ENCODE measurements at places on chromosomes 1 and 21.

DNA sequence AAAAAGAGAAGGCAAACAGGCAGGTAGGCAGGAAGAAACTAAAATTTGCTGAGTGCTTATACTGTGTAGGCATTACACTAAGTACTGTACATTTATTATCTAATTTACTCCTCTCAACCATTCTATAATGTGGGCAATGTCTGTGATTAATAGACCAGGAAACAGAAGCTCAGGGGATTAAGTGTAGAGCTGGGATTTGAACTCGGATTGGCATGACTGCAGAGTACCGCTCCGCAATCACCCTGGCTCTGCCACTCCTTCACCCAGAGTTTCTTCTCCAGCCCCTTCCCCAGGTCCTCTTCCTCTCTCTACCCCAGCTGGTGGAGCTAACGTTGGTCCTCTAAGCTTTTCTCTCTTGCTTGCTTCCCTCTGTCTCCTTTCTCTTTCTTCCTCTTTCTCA lies 11.5 kb upstream of the S100A2 start:
- no peak for DNase-seq

DNA sequence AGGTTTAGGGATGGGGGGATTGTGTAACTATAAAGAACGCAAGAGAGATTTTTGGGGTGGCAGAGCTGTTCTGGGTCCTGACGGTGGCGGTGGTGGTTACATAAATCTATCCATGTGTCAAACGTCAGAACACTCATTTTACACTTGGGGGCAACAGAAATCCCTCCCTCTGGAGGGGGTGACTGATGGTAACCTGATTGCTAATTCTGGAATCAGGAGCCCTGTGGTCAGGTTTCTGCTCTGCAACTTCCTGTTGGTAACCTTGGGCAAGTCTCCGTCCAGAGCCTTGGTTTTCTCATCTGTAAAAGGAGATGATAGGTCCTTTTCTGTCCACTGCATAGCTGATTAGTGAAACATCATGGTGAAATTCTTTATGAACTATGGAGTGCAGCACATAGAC lies 40.9 kb downstream of the ALPL start:
- no peak for DNase-seq

DNA sequence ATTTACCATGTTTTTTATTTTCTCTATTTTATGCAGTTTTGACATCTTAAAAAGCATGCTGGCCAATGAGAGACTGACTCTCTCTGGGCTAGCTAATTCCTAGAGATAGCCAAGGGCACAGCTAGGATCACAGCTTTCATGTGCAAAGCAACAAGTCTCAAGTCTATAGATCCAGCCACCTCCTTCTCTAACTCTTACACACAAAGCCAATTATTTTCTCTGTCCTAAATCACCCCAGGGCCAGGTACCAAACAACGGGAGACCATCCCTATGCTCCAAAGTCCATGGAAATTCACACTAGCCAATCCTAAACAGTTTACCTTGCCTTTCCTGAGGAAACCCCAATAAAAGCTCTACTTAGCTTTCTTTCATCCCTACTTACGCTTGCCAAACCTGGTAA lies 38.0 kb downstream of the ARHGAP29 start:
- DNase-seq: no peak

DNA sequence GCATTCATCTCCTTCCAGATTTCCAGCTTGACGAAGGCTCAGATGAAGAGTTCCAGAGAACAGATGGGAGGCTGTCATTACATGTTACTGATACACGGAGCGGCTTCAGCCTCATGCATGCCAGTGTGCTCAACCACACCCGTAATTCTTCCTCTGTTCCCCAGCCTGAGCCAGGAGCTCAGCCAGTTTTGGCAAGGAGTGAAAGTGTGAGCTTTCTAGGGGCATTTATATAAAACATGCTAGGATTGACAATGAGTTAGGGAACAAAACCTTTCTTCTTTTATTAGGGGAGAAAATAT lies 290.4 kb upstream of the PLXNA2 start:
- DNase-seq: no peak

GRCh38 chr1:179146911-179147310 lies 65.0 kb downstream of the TOR3A start:
- DNase-seq: no peak

DNA sequence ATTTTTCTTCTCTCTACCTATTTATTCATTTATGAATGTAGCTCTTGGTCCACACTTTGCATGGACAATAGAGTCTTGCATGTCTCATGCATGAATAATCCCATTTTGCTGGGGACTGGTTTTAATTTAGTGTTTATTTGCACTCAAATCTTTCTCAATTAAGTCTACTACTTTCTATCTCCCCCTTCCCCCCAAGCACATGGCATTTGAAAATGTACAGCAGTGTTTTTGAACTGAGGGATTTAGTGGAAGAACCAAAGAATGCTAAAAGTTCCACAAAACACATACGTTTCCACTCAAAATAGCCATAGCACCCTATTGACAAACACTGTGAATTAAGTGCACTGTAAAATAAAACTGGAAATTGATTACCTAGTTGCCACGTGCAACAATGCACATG lies 119.5 kb upstream of the USH2A start:
- DNase-seq: no peak

DNA sequence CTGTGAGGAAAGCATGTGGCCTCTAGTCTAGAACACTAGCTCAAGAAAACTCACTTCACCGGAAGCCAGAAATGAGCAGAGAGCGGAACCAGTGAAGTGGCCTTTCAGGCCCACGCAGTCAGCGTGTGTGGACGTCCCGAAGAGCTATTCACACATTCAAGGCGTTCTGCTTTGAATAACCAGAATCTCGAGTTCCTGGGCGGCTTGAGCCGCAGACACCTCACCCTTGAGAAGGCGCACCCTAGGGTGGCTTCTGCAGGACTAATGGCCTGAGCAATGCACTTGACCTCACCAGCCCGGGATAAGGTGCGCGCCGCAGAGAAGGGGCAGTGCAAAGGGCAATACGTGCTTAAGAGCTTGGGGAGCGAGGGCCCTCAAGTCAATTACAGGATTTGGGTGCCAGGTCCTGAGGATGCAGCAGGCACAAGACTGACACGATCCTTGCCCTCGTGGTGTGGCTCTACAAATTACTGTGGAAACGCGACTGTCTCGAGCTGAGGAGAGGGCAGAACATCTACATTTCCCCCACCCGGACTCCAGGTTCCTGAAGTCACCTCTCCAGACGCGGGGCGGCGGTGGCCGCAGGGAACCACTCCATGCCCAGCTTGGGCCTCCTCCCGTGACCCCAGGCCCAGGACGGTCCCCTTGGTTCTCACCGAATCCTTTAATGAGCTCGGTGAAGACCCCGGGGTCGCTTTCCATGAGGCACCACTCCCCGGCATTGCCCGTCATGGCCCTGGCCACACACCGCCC lies 455 bp downstream of the UCHL5 start:
- DNase-seq: peak; percentile 72

GRCh38 chr1:7539769-7540175 lies 231.3 kb upstream of the VAMP3 start:
- peak; percentile 40 for DNase-seq

DNA sequence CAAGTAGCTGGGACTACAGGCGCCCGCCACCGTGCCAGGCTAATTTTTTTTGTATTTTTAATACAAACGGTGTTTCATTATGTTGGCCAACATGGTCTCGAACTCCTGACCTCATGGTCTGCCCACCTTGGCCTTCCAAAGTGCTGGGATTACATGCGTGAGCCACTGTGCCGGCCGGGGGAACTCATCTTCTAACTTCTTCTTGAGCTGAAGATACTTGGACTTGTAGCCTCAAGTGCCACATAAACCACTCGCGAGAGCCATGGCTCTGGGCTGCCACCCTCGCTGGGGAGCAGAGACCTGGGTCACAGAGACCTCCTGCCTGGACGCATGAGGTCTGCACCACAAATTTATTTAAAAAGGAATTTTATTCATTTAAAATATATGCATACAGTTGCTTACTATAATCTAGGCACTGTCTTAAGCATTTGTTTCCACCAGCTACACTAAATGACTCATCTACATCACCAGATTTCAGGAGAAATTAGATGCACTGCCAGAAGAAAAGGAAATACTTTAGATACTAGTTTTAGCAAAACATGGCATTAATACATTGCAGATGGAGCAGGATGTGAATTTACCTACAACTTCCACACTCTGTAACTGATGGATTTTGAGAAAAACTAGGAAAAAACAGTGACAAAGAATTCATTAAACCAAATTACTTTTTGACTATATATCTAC lies 29.9 kb upstream of the PUM1 start:
- DNase-seq: no peak

DNA sequence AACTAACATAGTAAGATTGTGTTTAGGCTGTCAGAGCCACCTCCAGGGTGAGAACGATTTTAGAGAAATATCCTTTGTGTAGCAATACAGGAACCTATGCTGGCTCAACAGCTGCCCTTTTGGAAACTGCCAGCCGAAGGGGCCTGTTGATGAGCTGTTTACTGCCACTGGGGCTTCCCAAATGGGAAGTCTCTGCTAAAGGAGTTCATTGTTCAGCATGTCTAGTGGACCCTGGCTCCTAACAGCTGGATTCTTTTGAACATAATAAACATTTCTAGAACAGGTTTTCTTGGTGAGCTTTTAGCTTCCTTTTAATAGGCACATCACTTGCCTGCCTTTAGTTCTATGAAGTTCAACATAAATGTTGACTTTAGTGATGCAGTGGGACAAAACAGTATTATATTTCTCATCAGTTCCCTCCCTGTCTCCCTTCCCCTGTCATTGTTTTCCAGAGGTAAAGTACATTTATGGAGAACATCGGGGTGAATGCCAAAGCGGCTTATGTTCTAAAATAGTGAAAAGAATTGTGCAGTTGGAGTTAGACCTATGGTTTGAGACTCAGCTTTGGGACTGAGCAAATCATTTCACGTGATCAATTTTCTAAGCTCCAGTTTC lies 57.4 kb downstream of the UCK2 start:
- DNase-seq: no peak

DNA sequence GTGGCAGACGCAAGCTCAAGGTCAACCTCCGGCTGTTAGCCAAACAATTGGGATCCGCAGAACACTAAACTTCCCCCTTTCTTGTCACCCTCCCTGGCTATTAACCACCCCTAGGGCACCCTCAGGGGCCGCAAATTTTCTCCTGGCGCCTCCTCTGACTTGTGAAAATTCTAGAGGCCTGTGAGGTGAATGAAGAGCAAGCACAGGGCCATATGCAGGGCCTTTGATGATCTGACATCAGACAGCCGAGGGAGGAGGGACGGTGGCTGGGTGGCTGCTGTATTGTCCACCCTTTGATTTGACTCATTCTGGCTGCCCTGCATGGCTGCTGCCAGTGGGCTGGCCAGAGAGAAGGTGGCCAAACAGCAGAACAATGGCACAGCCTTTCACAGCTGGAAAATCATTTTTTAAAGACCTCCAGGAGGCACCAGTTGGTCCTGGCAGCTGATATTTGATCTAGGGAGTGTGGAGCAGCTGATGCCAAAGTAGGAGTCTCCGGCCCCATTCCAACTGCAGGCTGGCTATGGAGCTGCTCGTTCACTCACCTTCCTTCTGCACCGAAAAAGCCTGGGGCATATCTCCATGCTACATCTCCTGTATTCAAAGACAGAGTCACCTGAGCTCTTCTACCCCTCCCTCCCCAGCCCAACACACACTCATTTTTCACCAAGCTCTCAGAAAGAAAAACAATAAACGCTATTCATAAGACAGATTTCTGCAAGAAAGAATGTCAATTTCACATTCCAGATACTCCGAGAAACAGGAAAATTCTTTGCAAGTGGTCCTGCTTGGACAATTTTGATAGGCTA lies 44.9 kb upstream of the BARHL2 start:
- no peak for DNase-seq

DNA sequence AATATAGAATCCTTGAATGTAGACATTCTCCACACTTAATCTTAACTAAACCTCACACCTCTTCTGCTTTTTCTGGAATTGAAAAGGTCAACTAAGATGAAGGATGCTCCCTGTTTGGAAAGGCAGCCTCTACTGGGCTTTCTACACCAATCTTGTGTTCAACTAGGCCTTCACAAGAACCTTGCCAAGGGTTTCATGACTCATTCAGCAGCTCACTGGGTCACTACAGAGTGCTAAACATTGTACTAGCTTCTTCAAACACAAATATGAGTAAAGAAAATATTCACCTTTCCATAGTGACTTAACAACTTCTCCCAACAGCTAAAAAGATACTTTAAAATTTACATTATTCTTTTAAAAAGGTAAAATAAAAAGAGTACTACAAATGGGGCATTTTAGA lies 135.3 kb upstream of the PRMT6 start:
- no peak for DNase-seq

GRCh38 chr21:17682924-17683323 lies 70.2 kb upstream of the BTG3 start:
- no peak for DNase-seq

DNA sequence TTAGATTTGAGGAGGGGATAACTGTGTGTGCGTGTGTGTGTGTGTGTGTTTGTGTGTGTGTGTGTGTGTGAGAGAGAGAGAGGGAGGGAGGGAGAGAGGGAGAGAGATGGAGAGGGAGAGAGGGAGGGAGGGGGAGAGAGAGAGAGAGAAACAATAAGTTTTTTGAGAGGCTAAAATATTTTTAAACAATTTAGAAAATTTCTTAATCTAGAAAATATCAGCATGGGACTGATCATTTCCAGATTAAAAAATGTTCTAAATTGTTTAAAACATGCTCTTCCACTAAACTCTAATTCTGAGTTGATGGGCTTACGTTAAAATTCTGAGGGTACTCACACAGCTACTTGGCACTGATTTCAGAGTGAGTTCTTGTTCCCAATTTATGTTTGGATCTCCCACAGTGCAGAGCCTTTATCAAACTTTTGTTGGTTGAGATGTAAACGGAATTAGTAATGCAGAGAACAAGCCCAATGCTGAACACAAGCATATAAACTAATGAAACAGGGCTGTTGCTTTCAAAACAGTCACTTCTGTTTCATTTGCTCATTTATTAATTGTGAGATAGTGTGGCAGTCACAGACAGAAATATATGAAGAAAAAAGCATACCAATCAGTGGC lies 73.4 kb upstream of the RGS2 start:
- DNase-seq: no peak

- DNase-seq: no peak
Observed at GRCh38 chr21:31498985-31499384, 154.9 kb upstream of the TIAM1 start.

GRCh38 chr1:17603091-17603841 lies 63.8 kb downstream of the ARHGEF10L start:
- DNase-seq: no peak

DNA sequence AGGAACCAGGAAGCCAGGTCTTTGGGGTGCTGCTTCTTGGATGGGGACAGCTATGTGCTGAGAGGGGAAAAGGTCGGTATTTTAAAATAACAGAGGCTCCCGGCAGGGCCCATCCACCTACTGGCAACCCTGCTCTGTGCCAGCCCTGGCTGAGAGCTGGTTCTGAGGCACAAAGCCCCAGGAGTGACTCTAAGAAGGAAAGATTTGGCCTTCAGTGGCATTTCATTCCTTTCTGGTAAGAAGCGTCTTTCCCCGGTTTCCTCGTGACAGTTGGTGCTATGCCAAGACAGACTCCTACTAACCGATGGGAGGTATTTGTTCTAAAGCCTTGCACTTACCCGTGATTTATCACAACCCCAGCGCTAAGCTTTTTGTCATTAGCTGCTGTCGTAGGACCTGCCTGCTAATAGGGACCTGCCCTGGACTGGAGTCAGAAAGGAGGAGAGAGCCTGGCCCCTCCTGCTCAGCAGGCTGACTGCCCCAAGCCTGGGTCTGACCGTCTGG lies 123.1 kb upstream of the ADAR start:
- DNase-seq: no peak

Measured in activated CD4-positive, alpha-beta memory T cell treated with anti-CD3 and anti-CD28 coated beads, Interleukin-2, amount 10 ng/mL, durations not matched to agents 7 days and 5 days (primary cell).